ENCODE measurements at places on chromosomes 2 and 18. TPM values are rescaled to one million over a fixed set of nuclear protein-coding genes. Genes with fewer than 3 reads are reported as not detected.
A peak's percentile ranks its signal among the peaks of the same experiment; 100 is the strongest.

- H3K36me3 ChIP-seq: no peaks in the 10 kb centered on the region
- H3K27me3 ChIP-seq: peaks cover 6% of the 10 kb centered on the region
Observed at GRCh38 chr18:470661-471501, 29.6 kb downstream of the COLEC12 start.

The SLC5A7 gene
- total RNA-seq: not detected

DNA sequence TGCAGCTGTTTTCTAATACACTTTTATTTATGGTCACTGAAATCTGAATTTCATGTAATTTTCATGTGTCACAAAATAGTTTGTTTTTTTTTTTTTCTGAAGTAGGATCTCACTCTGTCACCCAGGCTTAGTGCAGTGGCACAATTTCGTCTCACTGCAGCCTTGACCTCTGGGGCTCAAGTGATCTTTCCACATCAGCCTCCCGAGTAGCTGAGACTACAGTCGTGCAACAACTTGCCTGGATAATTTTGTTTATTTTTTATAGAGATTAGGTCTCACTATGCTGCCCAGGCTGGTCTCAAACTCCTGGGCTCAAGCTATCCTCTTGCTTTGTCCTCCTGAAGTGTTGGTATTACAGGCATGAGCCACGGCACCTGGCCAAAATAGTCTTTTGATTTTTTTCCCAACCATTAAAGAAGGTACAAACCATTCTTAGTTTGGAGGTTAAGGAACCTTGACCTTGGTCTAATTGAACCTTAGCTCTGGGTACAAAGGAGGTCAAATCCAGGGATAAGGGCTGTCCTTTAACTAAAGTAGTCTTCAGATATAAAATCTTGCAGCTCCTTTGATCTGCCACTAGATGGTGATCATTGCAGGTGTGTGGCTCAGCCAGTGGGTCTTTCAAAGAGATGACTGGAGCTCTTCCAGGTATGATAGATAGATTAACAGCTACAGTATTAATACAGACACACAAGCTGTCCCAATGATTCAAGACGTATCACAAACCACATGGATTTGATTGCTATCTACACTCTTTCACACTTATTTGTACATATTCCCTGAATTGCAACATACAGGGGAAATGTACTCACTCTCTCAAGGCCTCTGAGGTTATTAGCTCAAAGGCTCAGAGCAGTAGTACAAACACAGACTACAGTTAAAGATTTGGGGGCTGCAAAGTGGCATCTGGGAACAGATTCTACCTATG, 4.7 kb upstream of the KRCC1 start:
- no peak overlapping the region for H3K27ac ChIP-seq
- no peaks in the 10 kb centered on the region for H3K36me3 ChIP-seq
- DNase-seq: peak; percentile 32
- H3K4me3 ChIP-seq: no peak overlapping the region
- no peaks in the 10 kb centered on the region for H3K27me3 ChIP-seq
- H3K4me1 ChIP-seq: peaks cover 11% of the 10 kb centered on the region

The HOXD4 gene
- total RNA-seq: 0.61 TPM

DNA sequence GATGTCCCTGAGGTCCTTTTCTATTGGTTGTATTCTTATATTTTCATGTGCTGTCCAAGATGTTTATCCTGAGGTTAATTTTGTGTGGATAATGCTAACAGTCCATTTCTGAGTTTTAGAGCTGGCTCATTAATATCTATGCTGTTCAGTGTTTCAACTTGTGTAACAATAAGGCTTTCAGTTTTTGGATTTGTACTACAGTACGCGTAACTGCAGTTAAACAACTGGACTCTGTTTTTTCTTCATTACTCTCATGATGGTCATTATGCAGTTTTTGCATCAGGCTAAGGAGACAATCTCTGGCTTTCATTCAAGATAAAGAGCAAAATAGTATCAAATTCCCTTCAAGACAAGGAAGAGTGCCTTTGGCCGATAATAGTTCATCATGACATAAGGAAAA, 1364.8 kb downstream of the DPP10 start:
- no peak for DNase-seq
- no peaks in the 10 kb centered on the region for H3K36me3 ChIP-seq
- no peak overlapping the region for H3K27ac ChIP-seq

DNA sequence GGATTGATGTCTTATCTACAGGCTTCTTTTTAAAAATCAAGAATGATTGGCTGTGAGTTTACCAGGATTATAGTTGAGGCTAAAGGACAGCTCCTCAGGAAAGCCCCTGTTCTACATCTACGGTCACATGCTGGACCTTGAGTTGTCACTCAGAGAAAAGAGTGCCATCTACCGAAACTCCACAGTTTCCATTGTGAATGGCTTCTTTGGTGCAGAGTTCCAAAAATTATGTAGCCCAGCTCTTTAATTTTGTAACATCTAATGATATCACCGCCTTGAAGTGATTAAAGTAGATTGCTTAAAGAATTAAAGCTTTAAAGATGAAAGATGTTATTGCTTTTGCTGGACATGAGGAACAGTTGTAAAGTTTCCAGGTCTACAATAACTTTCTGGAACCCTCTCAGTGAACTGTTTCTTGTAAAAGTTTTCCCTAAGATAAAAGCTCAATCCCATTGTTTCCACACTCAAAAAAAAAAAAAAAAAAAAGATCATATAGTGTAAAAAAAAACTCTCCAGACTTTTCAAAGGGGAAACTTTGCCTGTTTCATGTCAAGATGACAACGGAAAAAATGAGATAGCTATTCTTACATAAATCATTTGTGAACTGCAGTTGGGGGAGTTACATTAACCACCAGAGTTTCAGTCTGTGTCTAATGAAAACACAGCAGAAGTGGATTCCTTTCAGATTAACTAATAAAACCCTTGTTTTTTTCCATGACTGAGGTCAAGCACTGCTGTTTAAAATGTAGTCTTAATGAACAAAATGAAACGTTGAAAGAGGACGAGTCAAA, 4.3 kb downstream of the COL3A1 start:
- no peaks in the 10 kb centered on the region for H3K4me1 ChIP-seq
- no peak overlapping the region for H3K27ac ChIP-seq
- no peak overlapping the region for H3K4me3 ChIP-seq
- H3K27me3 ChIP-seq: no peaks in the 10 kb centered on the region

DNA sequence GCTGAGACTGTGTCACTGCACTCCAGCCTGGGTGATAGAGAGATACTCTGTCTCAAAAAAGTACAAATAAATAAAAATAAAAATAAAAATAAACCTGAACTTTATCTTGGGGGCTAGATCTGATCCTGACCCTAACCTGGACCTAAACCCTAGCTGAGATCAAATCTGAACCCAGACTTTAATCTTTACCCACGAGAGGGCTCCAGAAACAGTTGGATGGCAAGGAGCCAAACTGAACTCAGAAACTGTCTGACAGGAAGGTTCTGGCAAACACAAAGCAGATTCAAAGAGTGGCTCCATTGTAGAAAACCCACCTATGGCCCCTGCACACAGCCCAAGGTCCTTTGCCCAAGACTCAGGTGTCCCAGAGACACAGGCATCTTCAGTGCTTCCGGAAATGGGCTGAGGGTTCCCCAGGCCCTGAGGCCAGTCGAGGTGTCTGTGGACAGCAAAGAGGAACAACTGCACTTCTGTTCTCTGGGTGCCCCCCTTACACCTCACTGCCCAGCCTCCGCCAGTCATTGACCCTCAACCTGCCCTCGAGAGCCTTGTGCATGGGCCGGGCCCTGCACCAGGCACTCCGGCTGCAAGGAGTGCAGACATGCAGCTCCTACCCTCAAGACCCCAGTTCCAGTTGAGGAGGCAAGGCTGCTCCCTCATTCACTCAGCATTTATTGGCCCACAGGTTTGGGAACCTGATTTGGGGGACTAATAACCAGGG, 95.2 kb downstream of the TFCP2L1 start:
- peaks cover 9% of the 10 kb centered on the region for H3K4me1 ChIP-seq
- no peaks in the 10 kb centered on the region for H3K36me3 ChIP-seq
- H3K4me3 ChIP-seq: no peak overlapping the region
- H3K27ac ChIP-seq: no peak overlapping the region

- H3K27me3 ChIP-seq: peaks cover 9% of the 10 kb centered on the region
- no peak overlapping the region for H3K4me3 ChIP-seq
- no peaks in the 10 kb centered on the region for H3K4me1 ChIP-seq
- H3K27ac ChIP-seq: no peak overlapping the region
Observed at GRCh38 chr2:129192117-129192516, 787.3 kb upstream of the RAB6C start.

The CPLX4 gene
- total RNA-seq: not detected

- H3K4me1 ChIP-seq: no peaks in the 10 kb centered on the region
- DNase-seq: no peak
- no peak overlapping the region for H3K4me3 ChIP-seq
- no peaks in the 10 kb centered on the region for H3K27me3 ChIP-seq
- no peaks in the 10 kb centered on the region for H3K36me3 ChIP-seq
Observed at GRCh38 chr2:65494078-65494477, 61.7 kb upstream of the SPRED2 start.

- H3K27me3 ChIP-seq: no peaks in the 10 kb centered on the region
- no peak overlapping the region for H3K4me3 ChIP-seq
- no peaks in the 10 kb centered on the region for H3K36me3 ChIP-seq
- no peak for DNase-seq
- no peak overlapping the region for H3K27ac ChIP-seq
Observed at GRCh38 chr2:238706163-238706562, 141.7 kb upstream of the TWIST2 start.

- no peaks in the 10 kb centered on the region for H3K27me3 ChIP-seq
- no peak overlapping the region for H3K4me3 ChIP-seq
- no peaks in the 10 kb centered on the region for H3K4me1 ChIP-seq
- DNase-seq: no peak
Observed at GRCh38 chr2:37984589-37984988, 59.5 kb downstream of the RMDN2 start.

The CCDC102B gene
- total RNA-seq: 1.9 TPM

DNA sequence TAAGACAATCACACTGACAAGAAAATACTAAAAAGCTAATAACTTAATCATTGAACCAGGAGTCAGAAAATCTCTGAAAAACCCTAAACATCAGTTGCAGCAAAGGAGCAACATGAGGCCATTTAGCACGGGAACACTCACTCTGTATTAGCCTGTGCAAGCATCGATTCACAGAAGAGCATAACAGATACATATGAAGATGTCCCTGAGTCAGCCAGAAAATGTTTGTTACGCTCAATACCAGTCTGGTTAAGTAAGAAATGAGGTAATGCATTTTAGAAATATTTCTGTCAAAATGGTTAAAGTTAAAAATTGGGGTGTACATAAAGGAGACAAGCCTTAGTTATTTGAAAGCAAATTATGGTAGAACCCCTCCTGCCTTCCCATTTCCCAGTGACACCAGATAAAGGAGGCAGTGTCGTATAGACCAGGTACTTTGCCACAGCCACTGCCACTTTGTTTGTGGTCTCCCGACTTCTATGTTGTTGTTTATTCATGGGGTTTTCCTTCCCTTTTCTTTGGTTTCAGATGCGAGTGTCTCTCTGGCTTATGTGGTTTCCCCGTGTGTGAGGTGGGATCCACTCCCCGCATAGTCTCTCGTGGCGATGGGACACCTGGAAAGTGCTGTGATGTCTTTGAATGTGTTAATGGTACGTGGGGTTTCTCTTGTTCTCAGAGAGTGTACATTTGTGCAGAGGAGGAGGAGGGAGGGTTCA, 108.6 kb downstream of the CRIM1 start:
- H3K36me3 ChIP-seq: peaks cover 8% of the 10 kb centered on the region
- no peak overlapping the region for H3K4me3 ChIP-seq
- H3K27ac ChIP-seq: no peak overlapping the region
- H3K4me1 ChIP-seq: peaks cover 34% of the 10 kb centered on the region

The ASB18 gene
- total RNA-seq: not detected

- no peak overlapping the region for H3K27ac ChIP-seq
- no peak for DNase-seq
- H3K36me3 ChIP-seq: no peaks in the 10 kb centered on the region
- H3K27me3 ChIP-seq: no peaks in the 10 kb centered on the region
- H3K4me3 ChIP-seq: no peak overlapping the region
- H3K4me1 ChIP-seq: peaks cover 23% of the 10 kb centered on the region
Observed at GRCh38 chr2:43171789-43172188, 54.6 kb downstream of the ZFP36L2 start.

The ERICH2 gene
- 2.4 TPM for total RNA-seq

- no peaks in the 10 kb centered on the region for H3K4me1 ChIP-seq
- no peaks in the 10 kb centered on the region for H3K36me3 ChIP-seq
- no peak overlapping the region for H3K4me3 ChIP-seq
- DNase-seq: no peak
- H3K27me3 ChIP-seq: no peaks in the 10 kb centered on the region
Observed at GRCh38 chr2:207782238-207783030, 12.7 kb upstream of the FZD5 start.

DNA sequence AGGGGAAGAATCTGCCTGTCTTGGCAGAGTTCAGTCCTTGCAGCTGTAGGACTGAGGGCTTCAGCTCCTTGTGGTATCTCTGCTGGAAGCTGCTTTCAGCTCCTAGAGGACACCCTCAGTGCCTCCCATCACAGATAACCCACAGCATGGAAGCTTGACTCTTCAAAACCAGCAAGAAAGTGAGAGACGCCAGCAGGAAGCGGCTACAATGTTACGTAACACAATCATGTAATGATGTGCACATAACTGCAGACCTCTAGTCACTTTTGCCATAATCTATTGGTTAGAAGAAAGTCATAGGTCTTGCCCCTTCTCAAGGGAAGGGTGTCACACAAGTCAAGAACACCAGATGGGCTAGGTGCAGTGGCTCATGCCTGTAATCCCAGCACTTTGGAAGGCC, 69.1 kb upstream of the AFF3 start:
- H3K27me3 ChIP-seq: peaks cover 4% of the 10 kb centered on the region
- H3K4me3 ChIP-seq: no peak overlapping the region
- DNase-seq: no peak
- H3K27ac ChIP-seq: no peak overlapping the region
- no peaks in the 10 kb centered on the region for H3K4me1 ChIP-seq

The SERPINB12 gene
- not detected for total RNA-seq

The CD207 gene
- not detected for total RNA-seq

DNA sequence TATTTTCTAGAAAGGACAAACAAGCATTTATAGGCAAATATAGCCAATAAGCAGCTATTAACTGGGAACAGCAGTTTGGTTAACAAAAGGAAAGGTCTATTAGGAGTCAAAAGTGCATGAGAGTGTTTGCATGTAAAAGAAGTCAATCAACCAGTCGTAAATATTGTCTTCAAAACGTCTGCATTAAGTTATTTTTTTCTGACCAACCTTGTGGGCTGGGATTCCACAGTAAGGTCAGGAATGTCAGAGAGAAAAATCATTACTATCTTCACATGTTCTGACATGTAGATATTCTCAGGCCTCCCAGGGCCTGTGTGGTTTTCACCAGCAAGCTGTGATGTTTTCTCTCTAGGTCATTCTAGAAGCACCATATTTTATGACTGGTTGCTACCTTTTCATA, 922.5 kb downstream of the SUCLG1 start:
- H3K4me1 ChIP-seq: no peaks in the 10 kb centered on the region
- H3K27me3 ChIP-seq: no peaks in the 10 kb centered on the region
- DNase-seq: no peak

The UGT1A6 gene
- total RNA-seq: not detected

Measured in HCT116 (cell line).